ENCODE measurements at places on chromosomes 2 and 18.

GRCh38 chr2:159760326-159760725 is 37.7 kb downstream of the CD302 start:
- no peak for DNase-seq

DNA sequence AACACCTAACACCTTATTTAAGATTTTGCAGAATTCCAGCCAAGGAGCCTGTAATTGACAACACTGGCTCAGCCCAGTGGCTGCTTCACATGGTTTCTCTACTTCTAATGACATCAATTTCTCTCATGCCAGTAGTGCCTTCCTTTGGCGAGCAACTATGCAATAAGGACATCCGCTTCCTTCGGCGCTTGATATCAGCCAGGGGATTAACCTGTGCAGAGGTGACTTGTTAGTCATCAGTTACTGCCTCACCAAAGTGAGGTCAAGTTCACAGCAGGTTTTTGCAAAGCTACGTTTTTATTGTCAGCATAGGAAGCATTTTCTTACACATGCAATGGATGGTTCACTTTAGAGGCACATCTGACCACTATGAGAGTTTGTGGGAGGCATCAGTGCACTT is 24.0 kb upstream of the EDAR start:
- DNase-seq = no peak

- DNase-seq = no peak
Observed at GRCh38 chr18:59878644-59879043, 21.2 kb upstream of the PMAIP1 start.

GRCh38 chr2:238728330-238729260 is 119.3 kb upstream of the TWIST2 start:
- no peak for DNase-seq

DNA sequence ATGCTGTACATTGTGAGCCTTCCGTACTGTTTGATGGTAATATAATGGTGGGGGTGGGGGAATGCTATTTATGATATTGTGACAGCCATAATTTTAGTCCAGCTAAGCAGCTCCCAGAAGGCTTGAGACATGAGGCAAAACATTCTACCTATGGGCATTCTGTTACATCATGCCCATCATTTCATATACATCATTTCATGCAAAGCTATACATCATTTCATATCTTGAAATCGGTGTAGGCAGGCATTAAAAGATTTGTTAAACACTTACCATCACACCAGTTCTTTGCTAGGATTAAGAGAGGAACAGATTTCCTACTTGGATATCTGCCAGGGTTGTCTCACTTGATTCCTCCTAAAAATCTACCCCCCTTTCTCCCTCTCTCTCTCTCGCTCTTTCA is 84.5 kb downstream of the COL5A2 start:
- no peak for DNase-seq

GRCh38 chr18:57943723-57944122 is 100.3 kb upstream of the NEDD4L start:
- no peak for DNase-seq

DNA sequence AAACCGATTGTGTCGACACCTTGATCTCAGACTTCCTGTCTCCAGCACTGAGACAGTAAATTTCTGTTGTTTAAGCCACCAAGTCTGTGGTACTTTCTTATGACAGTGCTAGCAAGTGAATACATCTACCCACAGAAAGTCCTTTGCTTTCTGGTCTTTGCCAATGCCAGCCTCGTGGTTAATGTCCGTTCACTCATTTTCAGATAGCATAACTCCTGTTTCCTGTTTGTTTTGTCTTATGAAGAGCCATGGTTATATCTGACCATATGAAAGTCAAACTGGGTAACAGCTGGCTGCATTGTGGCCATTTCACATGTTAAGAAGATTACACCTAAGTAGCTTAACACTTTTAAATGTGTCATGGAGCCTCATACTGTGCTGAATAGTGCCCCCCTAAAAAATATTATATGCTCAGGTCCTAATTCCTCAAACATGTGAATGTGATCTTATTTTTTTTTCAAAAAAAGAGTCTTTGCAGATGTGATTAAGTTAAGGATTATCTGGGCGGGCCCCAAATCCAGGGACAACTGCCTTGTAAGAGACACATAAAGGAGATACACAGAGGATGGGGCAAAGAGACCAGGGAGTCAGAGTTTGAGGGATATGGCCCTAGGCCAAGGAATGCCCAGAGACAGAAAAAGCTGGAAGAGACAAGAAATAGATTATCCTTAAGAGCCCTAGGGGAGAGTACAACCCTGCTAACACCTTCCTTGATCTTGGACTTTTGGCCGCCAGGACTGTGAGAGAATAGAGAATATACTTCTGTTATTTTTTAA is 118.0 kb downstream of the KCNE4 start:
- no peak for DNase-seq

GRCh38 chr2:210562502-210563080 is 6.2 kb downstream of the CPS1 start:
- no peak for DNase-seq

- no peak for DNase-seq
Observed at GRCh38 chr2:118654945-118655344, 192.5 kb downstream of the EN1 start.

GRCh38 chr18:68448736-68449135 is 266.2 kb downstream of the TMX3 start:
- no peak for DNase-seq

- no peak for DNase-seq
Observed at GRCh38 chr18:69686861-69687260, 260.8 kb downstream of the CD226 start.

- DNase-seq = no peak
Observed at GRCh38 chr18:9688036-9688741, 19.9 kb upstream of the RAB31 start.

DNA sequence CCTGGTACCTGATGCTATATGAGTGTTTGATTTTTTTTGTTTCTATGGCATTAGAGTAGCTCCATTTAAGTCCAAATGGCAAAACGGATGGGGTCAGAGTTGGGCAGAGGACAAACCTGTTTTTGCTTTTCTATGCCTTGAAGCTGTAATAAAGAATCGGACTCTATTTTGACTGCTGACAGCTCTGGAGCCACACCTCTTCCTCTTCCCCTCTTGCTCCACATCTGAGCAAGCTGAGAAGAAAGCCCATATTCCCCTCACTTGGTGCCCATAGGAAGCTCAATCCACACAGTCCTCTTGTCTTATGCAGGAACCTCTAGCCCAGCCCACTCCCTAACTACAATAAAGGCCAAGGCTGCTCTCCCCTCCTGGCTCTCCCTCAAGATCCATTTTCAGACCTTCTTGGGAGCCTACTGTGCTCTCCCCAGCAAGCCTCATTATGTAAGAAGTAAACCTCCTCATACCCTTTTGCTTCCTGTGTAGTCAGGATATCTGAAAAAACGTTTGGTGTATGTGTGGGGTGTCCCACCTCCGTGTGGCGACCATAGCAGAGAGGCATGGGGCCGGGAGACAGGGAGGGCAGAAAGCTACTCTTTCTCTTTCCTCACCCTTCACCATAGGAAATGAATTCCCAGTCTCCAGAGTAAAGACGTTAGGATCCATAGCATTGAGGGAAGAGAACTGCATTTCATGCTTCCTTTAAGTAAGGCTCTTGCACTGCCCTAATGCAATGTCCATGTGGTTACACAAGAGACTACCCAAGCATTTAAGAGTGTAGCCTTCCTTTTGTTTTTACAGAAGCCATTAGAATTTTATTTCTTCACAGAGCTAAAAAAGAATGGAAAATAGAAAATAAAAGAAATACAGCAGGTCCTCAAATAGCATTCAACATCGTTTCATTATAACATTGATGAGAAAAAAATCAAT is 41.9 kb upstream of the RAPGEF4 start:
- no peak for DNase-seq

DNA sequence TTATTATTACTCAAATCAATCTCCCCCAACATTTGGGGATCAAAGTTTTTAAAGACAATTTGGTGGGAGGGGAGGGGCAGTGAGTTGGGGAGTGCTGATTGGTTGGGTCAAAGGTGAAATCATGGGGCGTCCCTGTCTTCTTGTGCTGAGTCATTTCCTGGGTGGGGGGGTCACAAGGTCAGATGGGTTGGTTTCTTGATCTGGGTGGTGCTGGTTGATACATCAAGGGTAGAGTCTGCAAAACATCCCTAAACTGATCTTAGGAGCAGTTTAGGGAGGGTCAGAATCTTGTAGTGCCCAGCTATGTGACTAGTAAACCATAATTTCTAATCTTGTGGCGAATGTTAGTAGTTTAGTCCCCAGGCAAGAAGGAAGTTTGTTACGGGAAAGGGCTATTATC is 67.4 kb downstream of the MOGAT1 start:
- no peak for DNase-seq

GRCh38 chr18:50716902-50717301 is 102.9 kb downstream of the MRO start:
- DNase-seq = no peak

GRCh38 chr2:74436848-74437695 is 4.7 kb downstream of the RTKN start:
- no peak for DNase-seq

DNA sequence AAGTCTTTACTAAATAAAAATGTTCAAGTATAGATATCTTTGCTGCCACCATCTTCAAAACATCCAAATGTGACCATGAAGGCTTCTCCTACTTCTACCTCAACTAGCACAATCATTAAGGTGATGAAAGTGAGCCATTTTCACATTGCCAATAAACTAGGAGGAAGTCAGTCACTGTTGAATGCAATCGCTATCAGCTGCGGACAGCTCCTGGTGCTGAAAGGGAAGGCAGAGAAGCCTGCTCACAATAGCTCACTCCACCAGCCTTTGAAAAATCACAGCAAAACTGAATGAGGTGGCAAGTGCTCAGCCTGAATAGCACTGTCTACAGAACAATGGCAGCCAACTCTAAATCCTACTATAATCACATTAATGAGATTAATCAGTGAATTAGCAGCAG is 2.2 kb downstream of the MYT1L start:
- no peak for DNase-seq

- DNase-seq = peak; percentile 22
Observed at GRCh38 chr2:190069936-190070696, 7.6 kb upstream of the MSTN start.

DNA sequence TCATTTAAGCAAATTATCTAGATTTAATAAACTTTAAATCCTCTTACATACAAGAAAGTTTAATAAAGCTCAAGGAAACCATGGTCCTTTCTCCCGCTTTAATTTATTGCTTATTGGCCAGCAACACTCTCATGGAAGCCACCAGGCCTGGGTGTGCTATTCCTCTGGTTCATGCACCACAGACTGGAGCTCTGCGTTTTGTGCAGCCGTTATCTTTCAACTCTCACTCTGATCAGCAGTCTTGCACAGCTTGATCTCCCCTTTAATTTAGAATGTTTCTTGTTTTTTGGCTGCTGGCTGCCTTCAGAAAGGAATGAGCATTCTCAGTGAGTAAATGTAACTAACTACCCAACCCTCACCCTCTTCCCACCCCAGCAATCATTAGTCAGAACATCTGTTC is 318.7 kb downstream of the MEIS1 start:
- DNase-seq = no peak

DNA sequence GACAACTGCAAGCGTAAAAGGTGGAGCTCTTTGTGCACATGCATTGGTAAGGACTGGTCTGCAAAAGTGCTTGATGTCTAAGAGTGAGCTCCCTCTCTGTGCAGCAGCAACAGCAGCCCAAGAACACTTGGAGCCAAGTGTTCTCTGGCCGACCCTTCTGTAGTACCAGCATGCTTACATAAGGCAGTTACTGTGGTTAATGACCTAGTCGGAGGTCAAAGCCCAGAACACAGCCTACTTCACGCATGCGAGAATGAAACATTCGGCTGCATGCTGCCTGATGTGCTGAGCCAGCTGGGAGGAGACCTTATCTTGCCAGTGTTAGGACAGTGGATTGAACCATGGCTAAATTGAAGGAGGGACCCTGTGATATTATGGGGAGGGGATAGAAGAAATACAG is 21.3 kb downstream of the NCAPH start:
- DNase-seq = no peak

DNA sequence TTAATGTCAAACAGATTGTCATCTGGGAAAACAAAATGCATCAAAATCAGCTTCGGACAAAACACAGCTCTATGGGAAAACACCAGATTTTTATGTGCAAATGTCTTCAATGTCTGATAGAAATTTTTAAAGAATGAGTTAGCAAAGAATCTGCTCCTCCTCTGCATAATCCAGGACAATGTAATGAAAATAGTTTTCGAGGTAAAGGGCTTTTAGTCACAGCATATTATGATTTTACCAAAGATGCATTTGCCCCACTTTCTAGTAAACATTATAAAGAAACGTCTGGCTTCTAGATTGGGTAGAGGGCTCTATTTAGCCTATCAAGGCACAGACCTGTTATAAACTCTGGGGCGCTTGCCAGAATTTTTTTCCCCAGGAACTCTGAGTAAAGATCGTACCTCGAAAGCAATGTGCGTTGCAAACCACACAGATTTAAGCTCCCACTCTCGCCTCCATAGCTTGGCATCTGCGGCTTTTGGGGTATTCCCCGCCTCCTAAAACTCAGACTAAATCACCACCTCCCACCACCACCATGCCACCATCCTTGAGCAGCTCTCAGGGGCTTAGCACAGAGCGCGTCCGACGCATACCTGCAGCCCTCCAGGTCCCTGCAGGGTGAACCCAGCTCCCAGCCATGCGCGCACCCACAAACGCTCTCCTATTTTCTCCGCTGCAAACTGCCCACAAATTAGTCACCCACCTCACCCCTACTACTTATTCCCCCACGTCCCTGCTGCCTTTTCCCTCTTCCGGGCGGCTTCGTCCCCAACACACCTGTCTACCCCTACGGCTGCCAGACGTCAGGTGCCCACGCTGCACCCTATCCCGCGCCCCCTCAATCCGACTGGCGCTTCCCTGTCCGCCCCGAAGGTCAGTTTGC is 829 bp downstream of the ACVR1C start:
- peak; percentile 49 for DNase-seq

DNA sequence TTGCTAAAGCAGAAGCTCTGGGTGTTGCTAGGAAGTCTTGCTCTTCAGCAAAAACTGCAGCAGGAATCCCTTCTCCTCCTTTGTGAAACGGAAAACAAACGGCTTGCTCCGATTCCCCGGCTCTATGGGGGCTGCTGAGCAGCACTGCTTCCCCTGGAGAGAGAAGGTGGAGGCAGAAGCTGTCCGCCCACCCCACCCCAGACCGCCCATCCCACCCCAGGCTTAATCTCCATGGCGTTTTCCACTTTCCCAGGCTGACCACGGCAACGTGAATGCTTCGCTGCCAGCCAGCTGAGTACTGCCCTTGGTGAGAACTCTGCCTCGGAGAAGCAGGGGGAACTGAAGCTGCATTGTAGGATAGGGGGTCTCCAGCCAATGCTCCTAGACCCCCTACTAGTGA is 139.2 kb downstream of the BCL2 start:
- no peak for DNase-seq

DNA sequence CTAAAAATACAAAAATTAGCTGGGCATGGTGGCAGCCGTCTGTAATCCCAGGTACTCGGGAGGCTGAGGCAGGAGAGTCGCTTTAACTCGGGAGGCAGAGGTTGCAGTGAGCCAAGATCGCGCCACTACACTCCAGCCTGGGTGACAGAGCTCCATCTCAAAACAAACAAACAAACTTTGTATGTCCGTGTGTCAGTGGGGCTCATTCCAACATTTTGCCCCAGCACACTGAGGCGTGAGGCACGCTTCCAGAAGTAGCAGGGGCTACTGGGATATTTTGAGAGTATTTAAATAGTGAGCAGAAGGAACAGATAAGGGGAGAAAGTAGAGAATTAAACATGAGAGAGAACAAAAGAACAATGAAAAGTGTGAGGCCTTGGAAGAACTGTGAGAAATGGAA is 83.3 kb upstream of the TANK start:
- DNase-seq = no peak

GRCh38 chr2:33505966-33506365 is 29.5 kb downstream of the RASGRP3 start:
- no peak for DNase-seq

- DNase-seq = no peak
Observed at GRCh38 chr2:23700627-23701026, 226.3 kb downstream of the ATAD2B start.

GRCh38 chr2:26196683-26197418 is 24.0 kb downstream of the GAREM2 start:
- DNase-seq = no peak
